ENCODE measurements at places on chromosomes 3 and 15.

- DNase-seq = no peak
Measured at GRCh38 chr3:39980058-39980457, 170.6 kb downstream of the MYRIP start.

DNA sequence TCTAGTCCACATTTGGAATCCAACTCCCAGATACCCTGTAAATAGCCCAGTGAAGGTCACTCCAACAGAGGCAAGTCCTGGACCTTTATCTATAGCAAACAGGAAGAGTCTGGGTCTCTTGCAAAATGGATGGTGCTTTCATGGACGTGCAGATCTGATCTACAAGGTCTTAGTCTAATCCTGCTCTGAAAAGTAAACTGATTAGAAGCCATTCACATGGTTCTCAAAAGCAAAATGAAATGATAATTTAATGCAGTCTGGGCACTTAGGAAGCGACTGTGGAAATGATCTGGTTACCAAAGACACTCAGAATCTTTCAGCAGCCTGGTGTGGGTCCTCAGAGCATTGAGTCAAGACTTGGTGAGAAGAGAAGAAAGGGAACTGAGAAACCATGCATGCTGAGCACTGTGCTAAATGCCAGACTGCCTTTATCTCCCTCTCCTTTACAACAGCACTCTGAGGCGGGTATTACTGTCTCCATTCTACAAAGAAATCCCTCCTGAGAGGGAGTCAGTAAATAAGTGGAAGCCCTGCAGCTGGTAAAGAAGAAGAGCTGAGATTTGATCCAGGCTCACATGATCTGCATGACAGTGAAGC lies 29.0 kb downstream of the AQP9 start:
- DNase-seq = no peak

DNA sequence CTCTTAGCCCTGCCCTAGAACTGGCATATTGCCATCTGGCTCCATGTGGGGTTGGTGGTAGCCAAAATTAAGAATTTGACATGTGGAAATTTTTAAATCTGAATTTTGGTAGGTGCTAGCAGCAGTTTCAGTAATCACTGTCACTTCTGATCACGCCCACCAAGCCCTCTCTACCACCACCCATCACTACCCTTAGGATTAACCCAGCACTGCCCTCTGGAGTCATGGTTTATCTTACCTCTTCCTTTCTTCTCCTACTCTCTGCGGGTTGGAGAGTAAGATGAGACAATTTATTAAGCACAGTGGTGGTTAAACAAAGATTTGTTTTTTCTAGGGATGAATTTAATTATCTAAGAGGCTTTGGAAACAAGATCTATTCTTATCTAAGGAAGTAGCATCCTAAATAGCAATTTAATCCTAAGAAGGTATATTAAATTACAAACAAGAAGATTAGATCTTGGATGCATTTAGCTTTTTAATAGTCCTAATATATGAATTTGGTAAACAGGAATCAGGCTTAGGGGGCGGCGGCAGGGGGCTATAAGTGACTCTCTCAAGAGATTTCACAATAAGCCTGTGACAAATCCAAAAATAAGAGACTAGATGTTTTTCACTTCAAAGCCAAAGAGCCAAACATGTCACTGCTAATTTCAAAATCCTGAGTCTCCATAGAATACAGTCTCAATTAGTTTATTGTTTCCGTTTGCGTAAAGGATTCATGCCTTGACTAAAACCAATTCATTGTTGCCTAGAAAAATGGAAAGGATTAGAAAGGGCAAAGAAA lies 498.4 kb upstream of the UBE2E2 start:
- DNase-seq = no peak

DNA sequence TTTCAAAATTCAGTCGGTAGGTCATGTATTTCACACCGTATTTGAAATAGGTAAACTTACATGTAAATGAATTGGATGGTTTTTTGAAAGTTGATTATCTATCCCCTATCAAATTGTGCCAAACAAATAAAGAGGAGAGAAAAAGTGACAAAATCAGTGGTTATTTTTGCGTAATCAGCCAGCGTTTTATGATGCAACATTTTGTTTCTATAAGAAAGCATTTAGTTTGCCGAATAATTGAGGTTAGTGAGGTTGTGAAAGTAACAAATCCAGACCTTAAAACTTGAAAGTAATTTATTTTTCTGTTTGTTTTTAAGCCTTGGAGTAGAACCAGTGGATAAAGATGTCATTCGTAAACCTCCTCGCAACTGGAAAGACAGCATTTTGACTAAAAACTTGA lies 29.3 kb downstream of the ASTE1 start:
- no peak for DNase-seq

- no peak for DNase-seq
Measured at GRCh38 chr3:133841196-133841595, 35.6 kb downstream of the SRPRB start.

GRCh38 chr3:79040701-79041100 lies 727.1 kb downstream of the ROBO1 start:
- DNase-seq = no peak

Measured in activated CD8-positive, alpha-beta memory T cell treated with anti-CD3 and anti-CD28 coated beads, Interleukin-2, amount 50 U/mL, for 48 hours (primary cell).